ENCODE measurements at places on chromosomes 4 and X. TPM values are rescaled to one million over a fixed set of nuclear protein-coding genes. Genes with fewer than 3 reads are reported as not detected.

Gene PPARGC1A
- total RNA-seq: 2.0 TPM

DNA sequence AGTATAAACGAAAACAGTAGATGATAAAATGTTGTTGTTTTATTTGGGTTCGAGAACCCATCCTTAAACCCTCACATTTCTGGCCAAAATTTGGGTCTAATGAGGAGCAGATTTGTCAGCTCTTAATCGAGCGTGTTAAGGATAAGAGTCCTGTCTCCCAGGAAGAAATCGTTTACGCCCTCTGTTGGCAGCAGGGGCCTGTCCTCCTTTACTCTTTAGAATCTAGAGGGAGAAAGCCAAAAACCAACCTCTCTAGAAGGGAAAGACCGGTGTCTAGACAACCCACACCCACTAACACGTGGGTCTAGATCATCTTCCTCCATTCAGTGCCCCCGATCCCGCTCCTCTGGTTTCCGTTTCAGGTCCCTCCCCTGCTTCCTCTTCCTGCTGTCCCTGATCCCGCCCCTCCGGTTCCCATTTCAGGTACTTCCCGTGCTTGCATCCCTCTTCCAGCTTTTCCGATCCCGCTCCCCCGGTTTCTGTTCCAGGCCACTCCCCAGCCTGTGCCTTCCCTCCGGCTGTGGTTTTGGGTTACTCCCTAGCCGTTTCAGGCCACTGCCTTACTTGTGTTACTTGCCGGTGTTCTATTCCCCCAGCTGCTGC is 339.1 kb downstream of the PAPSS1 start:
- no peak for DNase-seq

Gene FAM193A
- 13.3 TPM for total RNA-seq

DNA sequence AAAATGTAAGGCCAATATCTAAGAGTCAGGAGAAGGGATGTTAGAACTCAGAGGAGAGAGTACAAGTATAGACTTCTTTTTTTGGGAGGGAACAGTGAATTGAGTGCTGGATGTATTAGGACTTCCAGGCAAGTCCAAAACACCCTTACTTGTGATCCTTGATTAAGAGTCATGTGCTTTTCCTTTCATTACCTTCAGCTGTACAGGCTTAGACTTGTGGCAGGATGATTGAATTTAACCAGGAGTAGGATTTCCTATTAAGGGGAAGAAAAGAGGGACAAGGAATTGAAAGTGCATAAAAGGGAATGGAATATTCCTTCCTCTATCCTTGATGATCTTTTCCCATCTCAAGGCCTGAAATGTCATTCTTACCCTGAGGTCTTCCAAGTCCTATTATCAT is 606.7 kb downstream of the STIM2 start:
- DNase-seq: no peak

Gene FGFR3
- total RNA-seq: 43.6 TPM

GRCh38 chrX:45710081-45710801 is 509.6 kb upstream of the DIPK2B start:
- DNase-seq: no peak

DNA sequence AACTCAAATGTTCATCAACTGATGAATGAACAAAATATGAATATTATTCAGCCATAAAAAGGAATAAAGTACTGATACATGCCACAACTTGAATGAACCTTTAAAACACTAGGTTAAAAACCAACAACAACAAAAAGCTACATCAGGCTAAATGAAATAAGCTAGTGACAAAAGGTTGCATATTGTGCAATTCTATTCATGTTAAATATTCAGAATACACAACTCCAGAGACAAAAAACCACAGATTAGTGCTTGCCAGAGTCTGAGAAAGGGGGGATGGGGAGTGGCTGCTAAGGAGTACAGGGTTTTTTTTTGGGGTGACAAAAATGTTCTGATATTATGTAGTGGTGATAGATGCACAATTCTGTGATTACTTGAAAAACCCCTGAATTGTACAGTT is 58.5 kb downstream of the HAUS3 start:
- DNase-seq: no peak

DNA sequence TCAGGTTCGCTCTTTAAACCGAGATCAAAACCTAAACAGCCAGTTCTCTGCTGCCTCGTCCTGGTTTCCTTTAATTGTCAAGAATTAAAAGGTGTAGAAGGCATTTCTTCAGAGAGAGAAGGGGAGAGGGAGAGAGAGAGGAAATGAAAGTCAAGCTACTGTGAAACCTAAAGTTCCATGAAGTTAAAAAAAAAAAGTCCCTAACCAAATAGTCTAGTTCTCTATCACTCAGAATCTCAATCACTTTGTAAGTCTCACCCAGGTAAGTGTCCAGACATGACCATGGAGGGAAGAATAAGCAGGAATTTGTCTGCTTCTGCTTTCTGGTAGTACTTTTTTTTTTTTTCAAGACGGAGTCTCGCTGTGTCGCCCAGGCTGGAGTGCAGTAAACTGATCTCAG is 18.8 kb upstream of the SMIM14 start:
- no peak for DNase-seq

Gene UGT2B10
- total RNA-seq: not detected

DNA sequence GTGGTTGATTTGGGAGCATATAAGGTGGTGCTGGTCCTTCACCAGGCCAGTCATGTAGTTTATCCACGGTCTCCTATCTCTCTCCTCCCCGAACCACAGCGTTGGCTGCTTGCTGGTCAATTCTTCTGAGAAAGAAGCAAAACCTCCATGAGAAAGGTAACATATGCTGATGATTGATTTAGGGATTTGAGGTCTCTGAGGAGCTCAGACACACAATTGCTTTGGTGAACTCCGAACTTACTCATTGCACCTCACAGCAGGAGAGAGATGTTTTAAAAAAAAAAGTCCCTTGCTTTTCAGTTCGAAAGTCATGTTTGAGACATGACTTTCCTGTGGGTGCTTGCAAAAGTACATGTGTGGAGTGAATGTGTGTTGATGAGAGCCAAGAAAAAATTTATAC is 100.2 kb downstream of the TSPAN7 start:
- no peak for DNase-seq

Gene UGT2A1
- total RNA-seq: 0.42 TPM

DNA sequence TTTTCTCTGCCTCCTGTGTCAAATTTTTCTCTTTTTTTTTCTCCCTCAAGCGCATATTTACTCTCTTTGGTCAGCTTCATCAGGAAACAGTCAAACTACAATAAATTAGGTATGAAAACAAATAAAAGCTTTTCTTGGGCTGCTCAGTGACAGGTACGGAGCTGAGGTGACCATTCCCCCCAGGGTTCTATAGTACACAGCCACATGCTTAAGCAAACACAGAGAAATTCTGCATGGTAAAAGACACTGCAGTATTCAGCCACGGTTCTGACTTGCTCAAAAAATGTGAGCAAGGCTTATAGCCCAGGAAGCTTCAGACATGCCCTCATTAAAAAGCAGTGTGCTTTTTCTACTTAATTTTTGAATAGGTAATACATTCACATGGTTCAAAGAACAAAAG is 138.5 kb downstream of the GRIA3 start:
- DNase-seq: no peak

- peak; percentile 13 for DNase-seq
These were observed 150.1 kb downstream of the HNRNPD start for GRCh38 chr4:82223715-82224114.

DNA sequence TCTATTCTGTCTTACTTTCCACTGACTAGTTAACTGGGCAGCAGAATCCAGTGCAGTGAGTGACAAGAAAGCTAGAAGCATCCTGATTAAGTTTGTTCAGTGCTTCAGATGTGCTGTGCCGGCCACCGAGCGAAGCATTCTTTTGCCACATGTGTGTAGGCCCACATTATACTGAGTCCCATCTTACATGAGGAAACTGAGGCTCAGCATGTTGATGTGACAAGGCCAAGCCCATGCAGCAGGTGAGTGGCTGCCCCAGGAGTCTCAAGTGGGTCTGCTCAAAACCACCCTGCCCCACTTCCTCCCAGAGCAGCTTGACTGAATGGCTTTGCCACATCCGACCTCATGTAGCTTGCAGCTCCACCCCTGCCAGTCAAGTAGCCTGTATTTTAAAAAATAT is 50.5 kb downstream of the RHOH start:
- DNase-seq: no peak

Gene SPRY1
- 42.2 TPM for total RNA-seq

Gene GPR82
- total RNA-seq: not detected

GRCh38 chr4:38842994-38843393 is 13.6 kb downstream of the TLR6 start:
- DNase-seq: no peak

DNA sequence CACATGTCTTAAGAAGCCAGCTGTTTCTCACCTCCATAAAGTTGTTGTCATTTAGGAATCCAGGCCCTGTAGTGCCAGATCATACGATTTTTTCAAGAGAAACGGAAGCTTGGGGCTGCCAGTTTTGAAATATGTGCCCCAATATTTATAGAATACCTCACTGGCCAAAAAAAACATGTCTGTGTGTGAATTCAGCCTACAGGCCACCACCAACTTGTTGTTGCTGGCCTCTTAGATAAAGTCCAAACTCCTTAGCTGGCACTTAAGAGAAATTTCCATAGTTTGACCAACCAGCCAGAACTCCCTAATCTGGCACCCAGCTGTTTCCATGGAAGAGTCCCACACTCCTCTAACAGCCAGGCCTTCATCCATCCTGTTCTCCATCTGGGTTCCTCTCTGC is 74.1 kb downstream of the WDR19 start:
- no peak for DNase-seq

GRCh38 chr4:121786221-121786620 is 14.9 kb upstream of the EXOSC9 start:
- no peak for DNase-seq

- no peak for DNase-seq
These were observed 31.6 kb downstream of the ARL9 start for GRCh38 chr4:56537147-56537546.

DNA sequence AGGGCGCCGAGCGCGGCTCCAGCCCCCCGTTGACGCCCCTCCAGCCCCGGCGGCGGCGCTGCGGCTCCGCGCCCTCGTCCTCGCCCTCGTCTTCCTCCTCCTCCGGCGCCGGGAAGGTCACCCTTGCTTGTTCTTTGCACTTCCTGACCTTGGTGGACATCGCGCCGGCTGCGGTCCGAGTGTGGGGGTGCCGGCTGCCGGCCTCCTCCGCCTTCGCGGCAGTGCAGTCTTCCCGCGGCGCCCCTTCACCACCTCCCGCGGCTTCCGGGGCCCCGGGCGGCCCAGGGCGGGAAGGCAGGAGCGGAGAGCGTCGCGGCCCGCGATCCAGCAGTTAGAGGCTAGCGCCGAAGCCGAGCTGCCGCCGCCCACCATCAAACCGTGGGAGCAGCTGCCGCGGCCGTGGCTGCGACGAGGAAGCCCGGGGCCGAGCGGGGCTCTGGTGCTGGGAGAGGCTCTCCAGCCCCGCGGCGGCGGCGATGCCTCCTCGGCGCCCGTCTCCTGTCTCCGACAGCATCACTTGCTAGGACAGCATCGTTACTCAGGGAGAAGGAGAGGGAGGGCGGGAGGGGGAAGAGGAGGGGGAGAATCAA is at the start of gene TRPC3:
TRPC3 (minus strand) TSS at position 540 of the 590 bp plus-strand sequence; CDS start at position 160, 380 bp downstream.
- DNase-seq: no peak

GRCh38 chr4:159547645-159548308 is 444.9 kb downstream of the RAPGEF2 start:
- no peak for DNase-seq

DNA sequence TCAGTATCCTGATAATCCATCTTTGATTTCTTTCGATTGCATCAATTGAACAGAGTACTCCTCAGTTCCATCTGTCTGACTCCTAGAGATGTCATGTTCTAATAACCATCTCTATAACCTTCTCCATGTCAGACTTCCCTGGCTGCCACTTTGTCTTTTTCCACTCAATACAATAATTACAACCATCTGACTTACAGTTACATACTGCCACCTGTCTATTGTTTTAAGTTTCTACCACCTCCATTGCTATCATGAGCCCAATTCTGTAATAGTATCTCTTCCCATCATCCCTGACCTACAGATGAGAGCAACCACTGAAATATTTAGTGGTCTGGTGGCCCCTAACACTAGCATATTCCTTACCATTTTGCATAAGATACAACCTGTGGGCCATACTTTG is 439.2 kb upstream of the FAM47C start:
- no peak for DNase-seq

GRCh38 chr4:6229095-6229494 is 28.7 kb upstream of the JAKMIP1 start:
- peak; percentile 43 for DNase-seq

DNA sequence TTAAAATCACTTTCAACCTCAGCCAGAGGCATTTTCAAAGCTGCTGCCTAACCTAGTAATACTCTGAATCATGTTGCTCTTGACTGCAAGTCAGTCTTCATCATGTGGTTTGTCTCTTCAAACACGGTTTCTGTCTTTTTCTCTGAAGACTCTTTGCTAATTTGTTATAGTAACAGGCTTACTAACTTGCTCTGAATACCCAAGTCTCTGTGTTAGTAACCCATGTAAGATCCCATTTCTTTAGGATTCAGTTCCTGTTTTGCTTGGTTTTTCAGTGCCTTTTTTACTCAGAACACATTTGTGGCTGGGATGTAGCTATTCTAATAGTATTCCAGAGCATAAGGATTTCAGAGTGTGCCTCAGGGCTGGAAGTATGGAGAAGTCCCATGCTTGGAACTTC is 1450.6 kb upstream of the IGFBP7 start:
- DNase-seq: no peak

Gene LETM1
- 68.8 TPM for total RNA-seq

Gene ACSL4
- 76.2 TPM for total RNA-seq

DNA sequence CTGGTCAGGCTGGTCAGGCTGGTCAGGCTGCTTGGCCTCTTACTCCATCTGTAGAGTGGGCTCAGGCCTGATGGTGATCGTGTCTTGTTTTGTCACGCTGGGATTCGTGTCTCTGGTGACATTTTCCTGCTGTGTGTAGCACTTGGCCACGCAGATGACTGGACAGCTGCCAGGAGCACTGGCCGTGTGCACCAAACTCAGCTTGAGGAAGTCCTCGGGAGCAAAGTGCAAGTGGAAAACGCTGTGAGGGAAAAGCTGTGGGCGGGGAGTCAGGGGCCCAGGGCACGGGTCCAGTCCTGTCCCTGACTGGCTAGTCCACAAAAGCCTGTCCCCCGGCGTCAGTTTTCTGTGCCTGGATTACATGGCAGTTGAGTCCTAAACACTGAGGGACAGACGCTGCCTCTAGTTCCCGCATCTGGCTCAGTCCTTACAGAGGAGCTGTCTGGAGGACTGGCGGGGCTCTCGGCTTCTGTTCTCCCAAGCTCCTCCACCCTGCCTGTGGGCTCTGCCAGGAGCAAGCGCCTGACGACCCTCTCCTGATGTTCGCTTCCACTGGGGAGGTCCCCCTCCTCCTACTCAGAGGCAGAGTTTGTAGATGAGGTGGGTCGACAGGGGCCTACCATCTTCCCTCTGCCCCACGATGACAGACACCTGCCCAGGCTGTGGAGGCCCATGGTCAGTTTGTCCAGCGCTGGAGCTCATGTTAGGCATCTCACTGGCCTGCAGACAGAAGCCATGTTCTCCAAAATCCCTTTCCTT is 35.9 kb upstream of the GRPEL1 start:
- DNase-seq: peak; percentile 68

Gene CLCN5
- 7.3 TPM for total RNA-seq

- DNase-seq: no peak
These were observed 148.9 kb downstream of the STIM2 start for GRCh38 chr4:27009539-27009938.
